ENCODE measurements at places on chromosomes 1 and 21.
A peak's percentile ranks its signal among the peaks of the same experiment; 100 is the strongest.

- DNase-seq = no peak
These were observed 342.5 kb downstream of the DISC1 start for GRCh38 chr1:231969076-231969475.

DNA sequence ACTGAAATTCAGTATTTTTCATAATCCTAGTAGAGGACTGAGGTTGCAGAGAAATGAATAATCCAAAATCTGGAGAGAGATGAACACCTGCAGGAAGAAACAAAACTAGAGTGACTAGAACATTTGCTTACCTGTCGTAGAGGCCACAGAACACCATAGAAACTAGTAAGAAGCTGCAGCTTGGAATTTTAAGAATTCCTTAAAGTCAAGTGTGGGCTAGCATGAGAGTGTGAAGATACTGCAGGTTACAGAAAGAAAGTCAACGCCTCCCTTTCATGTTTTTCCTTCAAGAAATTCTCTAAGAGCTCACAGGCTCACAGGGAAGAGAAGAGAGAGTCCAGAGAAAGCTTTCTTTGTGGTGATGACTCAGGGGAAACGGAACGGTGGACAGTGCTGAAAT, 633.7 kb downstream of the LRRIQ3 start:
- no peak for DNase-seq

GRCh38 chr1:99268021-99268420, 3.7 kb downstream of the PLPPR4 start:
- no peak for DNase-seq

- no peak for DNase-seq
These were observed 84.4 kb downstream of the PCNX2 start for GRCh38 chr1:233211106-233211505.

- no peak for DNase-seq
These were observed 169.8 kb downstream of the DAB1 start for GRCh38 chr1:57254022-57254421.

- DNase-seq = no peak
These were observed 51.2 kb upstream of the CSF3R start for GRCh38 chr1:36533897-36534296.

GRCh38 chr1:217109928-217110327, 386.7 kb upstream of the ESRRG start:
- DNase-seq = no peak

DNA sequence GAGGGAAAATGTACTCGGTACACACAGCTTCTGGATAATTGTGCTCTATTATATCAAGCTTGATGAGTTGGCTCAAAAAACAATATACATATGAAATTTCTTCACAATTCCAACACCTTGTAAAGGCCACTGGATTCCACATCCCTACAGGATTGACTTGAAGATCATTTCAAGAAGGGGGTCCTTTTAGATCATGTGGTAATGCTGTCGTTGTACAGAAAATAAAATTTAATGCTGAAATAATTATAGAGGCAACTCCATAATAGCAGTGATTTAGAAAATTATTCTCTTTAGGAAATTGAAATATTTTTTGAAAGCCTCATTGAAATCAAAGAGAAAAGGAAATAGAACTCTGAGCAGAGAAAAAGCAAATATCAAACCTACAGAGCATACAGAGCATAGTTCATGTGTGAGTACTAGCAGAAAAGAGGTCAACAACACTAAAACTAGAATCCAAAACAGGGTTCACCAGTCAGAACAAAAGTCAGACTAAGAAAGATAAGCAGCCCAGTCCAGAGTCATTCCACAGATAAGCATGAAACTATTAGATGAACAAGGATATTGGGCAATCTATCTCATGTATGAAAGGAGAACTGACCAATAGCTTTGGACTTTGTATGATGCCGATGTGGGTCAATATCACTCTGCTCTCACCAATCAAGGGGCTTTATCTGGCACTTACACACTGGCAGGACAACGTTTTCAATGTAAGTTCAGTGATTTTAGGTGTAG, 79.5 kb upstream of the PALMD start:
- DNase-seq = no peak

DNA sequence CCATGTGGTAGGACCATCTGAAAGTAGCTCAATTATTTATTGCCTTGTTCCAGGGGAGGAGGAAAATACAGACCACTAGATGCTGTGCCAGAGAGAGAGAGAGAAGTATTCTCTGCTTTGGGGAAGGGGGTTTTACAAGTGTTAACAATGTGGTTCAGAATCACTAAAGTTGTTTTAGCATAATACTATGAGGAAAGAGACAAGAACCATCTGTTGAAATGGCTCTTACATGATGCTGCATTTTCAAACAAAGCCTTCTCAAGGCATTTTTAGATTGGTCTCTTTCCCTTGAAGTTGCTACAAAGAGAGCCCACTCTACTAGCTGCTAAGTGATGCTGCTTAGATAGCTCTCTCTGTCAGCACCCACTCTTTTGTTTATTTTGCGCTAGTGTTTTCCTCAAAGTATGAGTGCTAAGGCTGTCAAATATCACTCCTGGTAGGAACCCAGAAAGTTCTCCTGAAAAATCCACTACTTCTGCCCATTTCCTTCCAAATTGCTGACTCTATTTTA, 255.1 kb downstream of the NFIA start:
- DNase-seq = no peak

DNA sequence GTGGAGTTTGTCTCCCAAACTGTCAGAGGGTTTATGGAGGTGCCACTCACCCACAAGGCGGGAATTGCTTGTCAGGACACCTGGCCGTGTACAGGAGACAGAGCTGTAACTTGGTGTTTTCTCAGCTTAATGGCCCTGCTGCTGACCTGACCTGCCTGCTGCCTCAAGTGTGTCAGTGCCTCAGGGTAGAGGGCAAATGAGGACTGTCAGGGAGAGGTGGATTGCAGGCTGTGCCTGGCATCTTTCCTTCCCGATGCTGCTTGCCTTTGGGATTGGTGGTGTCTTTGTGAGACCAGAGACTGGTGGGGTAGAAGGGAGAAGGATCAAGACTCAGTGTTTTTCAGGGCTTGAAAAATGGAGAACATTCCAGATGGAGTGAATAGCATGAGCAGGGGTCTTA, 31.4 kb downstream of the TMEM53 start:
- DNase-seq = no peak

- DNase-seq = peak; percentile 19
These were observed 13.0 kb downstream of the WNT9A start for GRCh38 chr1:227934476-227935313.

DNA sequence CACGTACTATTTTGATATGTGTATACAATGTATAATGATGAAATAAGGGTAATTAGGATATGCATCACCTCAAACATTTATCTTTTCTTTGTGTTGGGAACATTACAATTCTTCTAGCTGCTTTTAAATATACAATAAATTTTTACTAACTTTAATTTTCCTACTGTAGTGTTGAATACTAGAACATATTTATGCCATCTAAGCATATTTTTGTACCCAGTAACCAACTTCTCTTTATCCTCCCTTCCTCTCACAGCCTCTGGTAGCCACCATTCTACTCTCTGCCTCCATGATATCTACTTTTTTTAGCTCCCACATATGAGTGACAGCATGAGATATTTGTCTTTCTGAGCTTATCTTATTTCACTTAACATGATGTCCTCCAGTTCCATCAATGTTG, 468.0 kb downstream of the COL11A1 start:
- no peak for DNase-seq

DNA sequence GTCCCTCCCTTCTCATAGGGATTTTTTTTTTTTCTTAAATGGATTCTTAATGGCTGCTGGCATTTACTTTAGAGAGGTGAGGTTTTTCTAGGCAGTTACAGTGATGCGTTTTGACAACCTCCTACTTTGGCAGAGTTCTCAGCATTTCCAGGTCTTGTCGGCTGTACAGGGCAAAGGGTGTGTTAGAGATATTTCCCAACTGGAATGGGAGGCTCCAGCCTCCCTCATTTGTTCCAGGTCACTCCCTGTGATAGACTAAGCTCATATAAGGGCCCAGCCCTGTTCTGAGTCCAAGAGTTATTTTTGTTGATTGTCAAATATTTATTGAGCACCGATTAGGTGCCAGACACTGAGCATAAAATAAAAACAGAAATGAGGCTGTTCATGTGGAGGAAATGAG, 7.6 kb upstream of the XKR8 start:
- DNase-seq = no peak

GRCh38 chr1:102861247-102861646, 247.1 kb downstream of the COL11A1 start:
- no peak for DNase-seq

GRCh38 chr1:81978945-81979344, 178.2 kb downstream of the ADGRL2 start:
- DNase-seq = no peak

DNA sequence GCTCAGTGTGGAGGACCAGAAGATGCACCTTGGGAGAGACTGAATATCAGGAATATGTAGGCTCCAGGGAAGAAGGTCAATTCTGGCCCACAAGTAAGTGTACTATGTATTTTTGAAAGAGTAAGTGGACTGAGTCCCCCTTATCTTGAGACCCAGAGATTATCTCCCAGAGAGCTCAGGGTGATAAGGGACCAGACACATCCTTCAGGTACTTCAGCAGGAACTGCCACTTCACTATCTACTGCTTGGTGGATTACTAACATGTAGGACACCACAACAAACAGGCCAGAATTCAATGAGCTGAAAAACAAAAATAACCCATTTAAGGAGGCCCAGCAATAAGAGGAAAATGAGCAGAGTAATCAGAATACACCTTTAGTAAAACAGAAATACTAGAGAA, 119.2 kb downstream of the ZNF644 start:
- DNase-seq = no peak

- peak; percentile 56 for DNase-seq
These were observed 66.0 kb downstream of the BCAR3 start for GRCh38 chr1:93615582-93616150.

DNA sequence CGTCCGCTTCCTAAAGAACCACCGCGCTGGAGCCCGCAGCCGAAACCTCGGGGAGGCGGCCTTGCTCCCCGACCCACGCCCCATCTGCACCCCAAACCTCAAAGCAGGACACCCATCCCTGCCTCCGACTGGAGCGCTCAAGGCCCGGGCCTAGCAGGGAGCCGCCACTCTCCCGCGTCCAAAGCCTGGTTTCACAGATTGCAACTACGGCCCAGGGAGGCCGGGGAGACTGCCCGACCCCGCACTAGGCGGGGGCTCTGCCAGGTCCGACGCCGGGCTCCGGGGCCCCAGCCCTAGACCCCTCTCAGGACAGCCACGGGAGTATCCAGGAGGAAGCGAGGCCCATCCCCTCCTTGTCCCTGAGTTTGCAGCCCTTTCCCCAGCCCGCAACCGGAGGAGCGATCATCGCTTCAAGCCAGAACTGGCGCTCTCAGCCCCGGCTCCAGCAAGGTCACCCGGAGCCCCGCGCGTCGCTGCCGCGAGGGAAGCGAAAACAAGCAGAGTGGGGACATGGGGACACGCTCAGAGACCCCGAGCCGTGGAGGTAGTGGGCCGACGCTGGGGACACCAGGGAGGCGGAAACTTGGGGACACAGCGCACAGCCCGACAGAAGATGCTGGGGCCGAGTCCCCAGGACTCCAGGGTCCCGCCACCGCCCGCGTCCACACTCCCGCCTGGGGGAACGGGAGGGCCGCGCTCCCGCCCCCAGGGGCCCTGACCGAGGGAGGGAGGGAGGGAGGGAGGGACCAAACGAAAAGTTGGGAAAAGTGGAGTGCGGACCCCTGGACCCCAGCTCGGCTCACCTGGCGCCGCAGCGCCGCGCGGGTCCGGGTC, 433 bp downstream of the TMEM200B start:
- no peak for DNase-seq

DNA sequence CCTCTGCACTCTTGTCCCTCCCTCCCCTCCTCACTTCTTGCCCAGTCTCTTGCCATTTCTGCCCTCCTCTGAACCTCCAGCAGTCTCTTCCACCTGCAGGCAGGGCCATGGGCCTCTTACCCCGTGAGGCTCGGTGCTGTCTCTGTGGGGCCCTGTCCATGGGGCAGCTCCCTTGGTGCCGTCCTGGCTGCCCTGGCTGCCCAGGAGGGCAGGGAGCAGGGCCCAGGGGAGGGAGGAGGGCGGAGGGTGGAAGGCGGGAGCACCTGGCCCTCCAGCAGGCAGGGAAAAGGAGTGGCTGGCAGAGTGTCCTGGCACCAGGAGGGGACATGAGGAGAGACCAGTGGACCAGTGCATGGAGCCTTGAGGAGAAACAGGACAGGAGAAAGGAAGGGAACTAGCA, at the start of gene RORC:
Gene RORC, minus strand, starts transcription at position 198 of the 400 bp plus-strand sequence. Its CDS starts 38 bp downstream, at position 160.
- no peak for DNase-seq

- DNase-seq = no peak
These were observed 1.5 kb upstream of the MAP1LC3C start for GRCh38 chr1:242000434-242000833.

- DNase-seq = no peak
These were observed 66.9 kb upstream of the KCNE2 start for GRCh38 chr21:34296878-34297277.

DNA sequence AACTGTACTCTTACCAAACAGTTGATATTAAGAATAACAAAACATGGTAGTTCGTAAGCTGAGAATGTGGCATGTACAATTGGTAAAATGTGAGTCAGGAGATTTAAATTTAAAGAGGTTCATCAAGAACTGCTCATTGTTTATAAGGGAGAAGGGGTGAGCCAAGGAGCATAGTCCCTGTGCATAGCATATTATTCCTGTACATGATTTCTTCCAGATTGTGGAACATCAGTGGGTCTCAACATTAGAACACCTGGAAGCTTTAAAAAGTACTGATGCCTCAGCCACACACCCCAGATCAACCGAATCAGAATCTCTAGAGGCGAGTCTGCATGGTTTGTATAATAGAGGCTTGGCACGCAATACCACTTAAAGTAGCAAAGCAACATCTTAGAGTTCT, 56.1 kb downstream of the KCTD3 start:
- DNase-seq = no peak

DNA sequence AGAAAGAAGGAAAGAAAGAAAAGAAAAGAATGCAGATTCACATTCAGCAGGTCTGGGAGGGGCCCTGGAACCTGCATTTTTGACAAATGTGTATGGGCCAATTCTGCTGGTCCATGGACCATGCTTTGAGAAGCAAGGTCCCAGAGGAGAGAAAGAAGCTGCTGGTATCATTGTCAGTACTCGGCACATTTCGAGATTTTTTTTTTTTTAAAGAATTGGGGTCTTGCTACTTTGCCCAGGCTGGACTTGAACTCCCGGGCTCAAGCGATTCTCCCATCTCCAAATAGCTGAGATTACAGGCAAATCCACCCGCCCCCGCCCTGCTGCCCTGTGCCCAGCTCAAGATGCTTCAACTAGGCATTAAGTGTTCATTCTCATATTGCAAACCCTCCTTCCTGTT, 13.6 kb upstream of the DISP3 start:
- no peak for DNase-seq

Data from stimulated activated CD4-positive, alpha-beta T cell treated with anti-CD3 and anti-CD28 coated beads, TNF-alpha, amount 100 ng/mL, for 24 hours (primary cell).